Calu3 (cell line): ENCODE measurements at places on chromosomes 3 and 15.

DNA sequence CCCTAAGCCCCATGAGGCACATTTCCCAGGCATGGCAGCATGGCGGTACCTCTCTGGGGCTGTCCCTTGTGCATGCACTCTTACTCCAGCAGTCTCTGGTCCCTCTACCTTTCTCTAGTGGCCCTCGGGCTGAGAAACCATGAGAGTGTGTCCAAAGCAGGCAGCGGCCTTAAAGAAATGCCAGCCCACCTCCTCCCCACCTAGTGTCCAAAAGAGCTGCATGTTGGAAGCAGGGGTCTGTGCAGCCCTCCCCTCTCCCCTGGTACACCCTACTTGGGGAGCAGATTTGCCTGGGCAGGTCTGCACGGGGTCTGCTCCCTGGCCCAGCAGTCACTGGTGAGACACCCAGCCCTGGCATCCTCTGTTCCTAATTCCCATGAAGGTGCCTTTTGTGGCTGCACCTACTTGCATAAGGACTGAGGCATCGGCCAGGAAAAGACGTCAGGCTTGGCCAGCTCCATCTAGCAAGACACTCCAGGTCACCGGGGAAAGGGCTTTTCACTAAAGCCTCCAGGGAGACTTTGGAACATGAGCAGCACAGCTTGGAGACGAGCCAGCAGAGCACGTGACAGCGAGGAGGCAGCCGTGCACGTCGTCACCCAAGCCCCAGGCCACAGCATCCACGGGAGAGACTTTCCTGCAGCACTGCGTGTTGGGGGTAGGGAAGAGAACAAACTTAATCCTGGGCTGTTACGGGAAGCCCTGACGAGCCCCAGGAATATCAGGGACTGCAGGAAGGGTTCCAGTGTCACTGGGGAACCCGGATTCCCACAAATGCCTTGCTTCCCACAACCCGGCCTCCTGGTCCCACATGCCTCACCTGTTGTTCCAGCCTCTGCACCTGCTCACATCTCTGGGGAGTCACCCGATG, 38.8 kb downstream of the TM2D3 start:
- peak; percentile 56 for DNase-seq

GRCh38 chr3:125443923-125444322, 68.8 kb upstream of the ZNF148 start:
- DNase-seq, result no peak

GRCh38 chr15:95541301-95541700, 789.2 kb upstream of the NR2F2 start:
- no peak for DNase-seq

DNA sequence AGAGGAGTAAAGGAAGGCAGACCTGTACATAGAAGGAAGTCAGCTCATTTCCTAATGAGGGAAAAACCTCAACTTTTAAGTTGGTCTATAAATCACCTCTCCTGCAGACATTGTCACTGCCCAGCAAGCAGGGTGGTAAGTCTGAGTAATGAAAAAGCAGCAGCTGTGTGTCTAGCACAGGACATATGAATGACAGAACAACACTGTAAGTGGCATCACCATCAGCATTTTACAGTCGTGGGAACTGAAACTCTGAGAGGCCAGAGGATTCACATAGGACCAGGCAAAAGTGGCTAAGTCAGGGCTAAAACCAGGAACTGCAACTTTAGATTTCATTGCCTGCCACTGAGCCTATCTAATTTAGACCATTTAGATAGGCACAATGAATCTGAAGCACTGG, 235.6 kb downstream of the CLSTN2 start:
- DNase-seq, result no peak

DNA sequence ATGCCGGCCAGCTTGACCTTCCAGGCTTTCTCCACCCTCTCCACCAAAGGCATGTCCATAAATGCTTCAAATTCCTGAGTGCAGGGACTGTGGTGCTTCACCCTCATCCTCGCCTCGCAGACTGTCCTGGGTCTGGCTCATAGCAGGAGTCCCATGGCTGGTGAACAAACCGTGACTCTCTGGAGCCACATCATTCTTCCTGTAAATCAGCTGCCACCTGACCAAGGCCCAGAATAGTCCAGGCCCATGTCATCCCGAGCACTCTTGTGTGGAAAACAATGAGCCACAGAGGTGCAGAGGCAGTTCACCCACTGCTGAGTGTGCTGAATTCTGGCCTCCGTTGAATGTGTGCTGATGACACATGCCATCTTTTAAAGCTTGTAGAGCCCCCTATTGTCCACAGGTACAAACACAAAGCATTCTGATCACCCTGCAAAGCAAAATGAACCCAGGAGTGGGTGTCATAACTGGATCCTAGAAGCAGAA, 68.6 kb downstream of the ABHD5 start:
- DNase-seq, result no peak

GRCh38 chr15:50355619-50355905, 564 bp upstream of the GABPB1 start:
- DNase-seq, result no peak

- no peak for DNase-seq
Observed at GRCh38 chr3:156685198-156685597, 10.8 kb downstream of the TIPARP start.

- DNase-seq, result no peak
Observed at GRCh38 chr3:33949074-33949473, 150.6 kb downstream of the PDCD6IP start.

DNA sequence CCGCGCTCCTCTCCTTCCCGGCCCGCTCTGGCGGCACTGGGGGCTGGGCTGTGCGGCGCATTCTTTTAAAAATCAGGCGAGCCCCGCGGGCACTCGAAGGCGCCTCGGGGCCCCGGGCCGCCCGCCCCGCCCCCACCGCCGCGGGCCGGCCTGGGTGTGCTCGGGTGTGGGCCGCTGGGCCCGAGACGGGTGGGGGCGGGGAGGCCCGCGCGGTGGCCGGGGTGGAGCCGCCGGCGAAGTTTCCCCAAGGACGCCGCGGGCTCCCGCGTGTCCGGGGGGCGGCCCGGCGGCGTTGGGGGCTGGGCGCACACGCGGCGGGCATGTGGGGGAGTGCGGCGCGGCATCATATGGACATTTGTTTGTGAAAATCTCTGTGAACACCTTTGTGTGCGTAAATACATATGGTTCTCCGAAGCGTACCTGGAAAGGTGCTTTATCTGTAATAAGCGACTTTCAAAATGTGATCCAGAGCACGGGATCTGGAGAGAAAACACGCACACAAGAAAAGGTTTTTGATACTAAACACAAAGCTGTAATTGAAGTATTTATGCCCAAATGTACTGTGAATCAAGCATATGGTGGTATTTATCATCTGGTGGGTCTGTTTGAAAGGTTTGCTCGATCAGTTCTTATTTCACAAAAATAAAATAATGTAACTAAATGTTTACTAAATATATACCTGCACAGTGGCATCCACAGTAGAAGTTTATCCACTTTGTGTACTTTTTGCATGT, 612 bp upstream of the TBL1XR1 start:
- no peak for DNase-seq

DNA sequence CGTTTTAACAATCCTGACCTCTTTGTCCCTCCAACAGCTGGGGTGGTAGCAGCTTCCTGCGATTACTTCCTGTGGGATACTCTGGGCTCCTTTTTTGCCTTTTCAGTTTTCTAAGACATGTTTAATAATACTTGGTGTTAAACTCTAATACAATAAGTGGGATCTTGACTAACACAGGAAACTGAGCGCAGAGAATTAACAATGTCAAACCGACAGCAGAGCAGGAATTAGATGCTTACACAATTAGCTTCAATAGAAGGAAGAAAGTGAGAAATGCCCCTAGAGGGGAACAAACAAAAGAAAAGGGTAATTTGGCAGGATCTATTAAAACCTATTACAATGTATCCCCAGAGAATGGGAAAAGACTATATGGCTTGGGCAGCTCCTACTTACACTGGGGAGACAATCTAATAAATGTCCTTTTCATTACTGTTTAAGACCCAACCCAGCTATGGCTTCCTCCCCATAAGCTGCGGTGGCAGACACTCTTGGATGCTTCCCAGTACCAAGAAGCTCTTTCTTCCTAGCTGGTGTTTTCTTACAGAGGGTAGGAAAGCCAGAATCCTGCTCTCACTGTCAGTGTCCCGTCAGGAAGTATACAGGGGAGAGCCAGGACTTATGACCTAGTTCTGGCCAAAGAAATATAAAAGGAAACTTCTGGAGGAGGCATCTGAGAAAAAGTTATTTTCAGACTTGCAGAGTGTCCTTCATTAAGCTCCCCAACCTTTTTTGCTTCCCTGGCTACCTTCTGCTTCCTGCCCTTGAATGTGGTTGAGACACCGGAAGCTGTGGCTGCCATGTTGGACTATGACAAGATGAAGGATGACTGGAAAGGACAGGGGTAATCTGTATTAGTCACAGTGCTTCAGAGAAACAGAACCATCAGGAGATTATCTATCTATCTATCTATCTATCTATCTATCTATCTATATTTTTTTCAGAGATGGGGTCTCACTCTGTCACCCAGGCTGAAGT, 194.1 kb upstream of the KBTBD8 start:
- no peak for DNase-seq

GRCh38 chr3:119808843-119809242, 26.9 kb downstream of the NR1I2 start:
- no peak for DNase-seq

DNA sequence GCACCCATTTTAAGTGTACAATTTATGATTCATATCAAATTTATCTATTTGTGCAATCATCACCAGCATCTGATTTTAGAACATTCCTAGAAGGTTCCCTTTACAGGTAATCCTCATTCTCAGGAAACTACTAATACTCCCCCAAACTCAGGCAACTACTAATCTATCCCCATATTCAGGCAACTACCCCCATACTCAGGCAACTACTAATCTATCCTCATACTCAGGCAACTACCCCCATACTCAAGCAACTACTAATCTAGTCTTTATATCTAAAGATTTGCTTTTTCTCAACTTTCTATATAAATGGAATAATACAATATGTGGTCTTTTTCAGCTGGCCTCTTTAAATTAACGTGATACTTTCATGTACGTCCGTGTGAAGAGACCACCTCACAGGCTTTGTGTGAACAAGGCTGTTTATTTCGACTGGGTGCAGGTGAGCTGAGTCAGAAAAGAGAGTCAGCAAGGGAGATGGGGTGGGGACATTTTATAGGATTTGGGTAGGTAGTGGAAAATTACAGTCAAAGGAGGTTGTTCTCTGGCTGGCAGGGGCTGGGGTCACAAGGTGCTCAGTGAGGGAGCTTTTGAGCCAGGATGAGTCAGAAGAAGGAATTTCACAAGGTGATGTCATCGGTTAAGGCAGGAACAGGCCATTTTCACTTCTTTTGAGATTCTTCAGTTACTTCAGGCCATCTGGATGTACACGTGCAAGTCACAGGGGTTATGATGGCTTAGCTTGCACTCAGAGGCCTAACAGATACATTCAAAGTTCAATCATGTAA, 1444.5 kb upstream of the CADM2 start:
- peak; percentile 30 for DNase-seq

DNA sequence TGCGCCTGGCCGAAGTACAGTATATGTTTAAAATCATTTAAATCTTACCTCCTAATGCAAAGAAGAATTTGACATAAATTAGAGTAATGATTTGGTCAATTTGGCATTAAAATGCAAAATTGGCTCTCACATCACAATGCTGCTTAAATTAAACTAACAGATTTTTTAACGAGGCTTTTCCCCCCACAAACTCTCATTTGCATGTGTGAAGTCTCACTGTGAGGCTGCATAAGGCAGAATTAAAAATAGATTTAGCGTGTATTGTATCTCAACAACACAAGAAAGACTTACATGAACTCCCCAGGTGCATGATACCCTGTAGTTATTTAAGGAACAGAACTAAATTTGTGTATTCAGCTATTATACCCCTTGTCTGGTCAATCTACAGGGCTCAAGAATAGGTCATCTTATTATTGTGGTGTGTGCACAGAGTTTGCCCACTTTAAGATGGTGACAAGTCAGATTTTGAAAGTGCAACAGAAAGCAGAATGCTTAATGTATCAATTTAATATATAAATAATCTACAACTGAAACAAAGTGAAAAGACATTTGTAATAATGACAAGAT, 897.9 kb downstream of the EPHA3 start:
- DNase-seq, result no peak

DNA sequence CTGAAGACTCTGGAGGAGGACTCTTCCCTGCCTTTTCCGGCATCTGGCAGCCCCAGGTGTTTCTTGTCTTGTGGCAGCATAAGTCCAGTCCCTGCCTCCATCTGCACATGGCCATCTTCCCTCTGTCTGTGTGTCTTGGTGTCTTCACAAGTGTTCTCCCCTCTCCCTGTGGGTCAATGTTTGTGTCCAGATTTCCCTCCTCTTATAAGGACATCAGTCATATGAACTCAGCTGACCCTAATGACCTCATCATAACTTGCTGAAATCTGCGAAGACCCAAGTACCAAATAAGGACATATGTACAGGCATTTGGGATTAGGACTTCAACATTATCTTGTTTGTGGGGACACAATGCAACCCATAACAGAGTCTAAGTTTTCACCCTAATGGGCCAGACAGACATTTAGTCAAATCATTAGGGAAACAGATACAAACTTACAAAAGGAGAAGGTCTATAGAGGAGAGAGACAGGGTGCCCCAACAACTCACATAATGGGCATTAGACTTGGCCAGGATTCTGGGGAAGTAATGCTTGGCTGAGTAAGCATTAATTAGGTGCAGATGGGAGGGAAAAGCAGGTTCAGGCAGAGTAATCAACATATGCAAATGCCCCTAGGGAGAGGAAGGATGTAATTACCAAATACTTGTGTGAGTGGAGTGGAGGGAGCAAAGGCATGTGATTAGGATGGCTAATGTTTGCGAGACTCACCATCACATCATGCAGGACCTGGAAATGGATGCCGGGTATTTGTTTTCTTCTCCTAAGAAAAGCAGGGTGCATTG, 372.8 kb upstream of the TBL1XR1 start:
- no peak for DNase-seq

DNA sequence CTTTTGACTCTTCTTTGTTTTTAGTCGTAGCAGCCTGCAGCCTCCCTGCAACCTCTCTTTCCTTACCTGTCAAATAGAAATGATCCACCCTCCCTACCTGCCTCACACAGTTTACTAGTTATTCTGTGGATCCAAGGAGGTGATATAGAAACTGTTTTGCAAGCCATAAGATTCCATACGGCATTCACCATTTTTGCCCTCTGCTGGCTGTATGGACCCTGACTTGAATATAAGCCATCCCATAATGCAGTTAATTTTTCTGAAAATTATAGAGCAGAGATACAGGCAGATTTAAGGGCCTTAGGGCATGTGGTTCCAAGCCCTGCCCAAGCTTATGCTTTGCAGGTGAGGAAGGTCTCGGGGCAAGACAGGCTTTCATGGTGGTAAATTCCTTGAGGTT, 63.8 kb downstream of the CPN2 start:
- no peak for DNase-seq

GRCh38 chr3:50885070-50885850, 210.5 kb downstream of the DOCK3 start:
- DNase-seq, result peak; percentile 2

DNA sequence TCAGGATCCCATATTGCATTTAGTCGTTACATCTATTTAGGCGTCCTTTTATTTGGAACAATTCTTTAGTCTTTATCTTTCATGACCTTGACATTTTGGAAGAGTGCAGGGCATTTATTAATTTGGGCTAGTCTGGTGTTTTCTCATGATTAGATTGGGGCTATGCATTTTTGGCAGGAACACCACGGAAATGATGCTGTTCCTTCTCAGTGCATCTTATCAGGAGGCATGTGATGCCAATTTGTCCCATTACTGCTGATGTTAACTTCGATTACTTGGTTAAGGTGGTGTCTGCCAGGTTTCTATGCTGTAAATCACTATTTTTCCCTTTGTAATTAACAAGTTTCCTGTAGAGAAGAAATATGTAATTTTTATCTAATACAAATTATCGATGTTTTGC, 18.1 kb upstream of the VWA5B2 start:
- no peak for DNase-seq

GRCh38 chr15:39651881-39652280, 71.0 kb downstream of the THBS1 start:
- no peak for DNase-seq

- DNase-seq, result peak; percentile 52
Observed at GRCh38 chr3:151837057-151837456, 23.1 kb downstream of the AADAC start.
